ENCODE measurements at places on chromosomes 12 and 14.

DNA sequence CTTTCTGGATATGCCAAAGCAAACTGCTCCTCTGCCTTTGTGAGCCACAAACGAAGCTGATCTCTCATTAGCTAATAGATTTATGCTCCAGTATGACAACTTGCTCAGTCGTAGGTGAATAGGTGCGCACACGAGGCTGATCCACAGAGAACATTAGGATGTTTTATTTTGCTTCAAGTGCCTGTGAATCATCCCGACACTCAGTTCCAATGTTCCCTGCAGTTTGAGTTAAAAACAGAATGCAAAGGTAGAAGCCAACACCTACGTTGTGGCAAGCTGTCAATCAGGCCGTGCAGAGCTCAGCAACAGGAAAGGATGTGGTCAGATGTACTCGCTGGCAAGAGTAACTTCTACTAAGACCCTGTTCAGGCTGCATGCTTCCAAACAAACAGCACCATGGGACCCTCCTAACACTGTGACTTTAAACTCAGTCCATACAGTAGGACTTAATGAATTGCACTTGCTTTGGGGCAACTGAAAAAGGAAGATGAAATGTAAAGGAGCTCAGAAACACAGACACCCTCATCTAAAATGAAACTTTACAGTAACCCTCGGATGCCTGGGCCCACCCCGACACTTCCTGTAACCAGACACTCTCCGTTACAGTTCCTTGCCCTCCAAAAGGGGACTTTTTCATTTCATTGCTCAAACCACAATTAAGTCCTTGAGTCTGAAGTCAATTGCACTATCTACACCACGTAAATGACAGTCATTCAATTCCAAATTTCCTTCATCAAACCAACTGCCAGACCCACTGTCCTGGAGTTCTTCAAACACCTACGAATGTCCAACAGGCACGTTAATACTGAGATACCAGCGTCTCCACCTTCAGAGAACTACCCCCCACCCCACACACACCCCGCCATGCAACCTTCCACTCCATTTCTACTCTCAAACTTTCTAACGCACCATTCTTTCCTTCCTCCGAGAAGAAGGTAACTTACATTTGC lies 1.6 kb downstream of the CCDC88C start:
- DNase-seq = no peak

DNA sequence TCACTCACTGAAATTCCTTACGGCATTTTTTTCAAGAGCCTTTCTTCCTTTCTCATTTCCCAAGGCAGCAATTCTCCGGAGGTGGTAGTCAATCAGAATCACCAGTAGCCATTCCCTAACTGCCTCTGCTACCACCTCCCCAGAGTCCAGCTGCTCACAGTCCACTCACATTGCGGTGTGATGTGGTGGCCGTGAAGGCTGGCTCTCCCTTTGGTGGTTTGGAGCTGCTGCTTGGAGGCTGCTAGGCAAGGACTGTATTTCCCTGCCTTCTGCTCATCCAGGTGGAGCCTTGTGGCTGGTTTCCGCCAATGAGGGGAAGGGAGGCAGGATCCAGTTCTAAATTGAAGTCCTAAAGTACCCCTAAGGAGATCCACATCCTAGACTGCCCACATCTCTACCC lies 222.0 kb downstream of the ANO2 start:
- DNase-seq = no peak

- DNase-seq = no peak
These were observed 197.5 kb upstream of the FLRT2 start for GRCh38 chr14:85332401-85332800.

GRCh38 chr12:70920891-70921290 lies 353 bp upstream of the PTPRR start:
- DNase-seq = no peak

- DNase-seq = no peak
These were observed 15.9 kb downstream of the FBLN5 start for GRCh38 chr14:91931478-91932088.

DNA sequence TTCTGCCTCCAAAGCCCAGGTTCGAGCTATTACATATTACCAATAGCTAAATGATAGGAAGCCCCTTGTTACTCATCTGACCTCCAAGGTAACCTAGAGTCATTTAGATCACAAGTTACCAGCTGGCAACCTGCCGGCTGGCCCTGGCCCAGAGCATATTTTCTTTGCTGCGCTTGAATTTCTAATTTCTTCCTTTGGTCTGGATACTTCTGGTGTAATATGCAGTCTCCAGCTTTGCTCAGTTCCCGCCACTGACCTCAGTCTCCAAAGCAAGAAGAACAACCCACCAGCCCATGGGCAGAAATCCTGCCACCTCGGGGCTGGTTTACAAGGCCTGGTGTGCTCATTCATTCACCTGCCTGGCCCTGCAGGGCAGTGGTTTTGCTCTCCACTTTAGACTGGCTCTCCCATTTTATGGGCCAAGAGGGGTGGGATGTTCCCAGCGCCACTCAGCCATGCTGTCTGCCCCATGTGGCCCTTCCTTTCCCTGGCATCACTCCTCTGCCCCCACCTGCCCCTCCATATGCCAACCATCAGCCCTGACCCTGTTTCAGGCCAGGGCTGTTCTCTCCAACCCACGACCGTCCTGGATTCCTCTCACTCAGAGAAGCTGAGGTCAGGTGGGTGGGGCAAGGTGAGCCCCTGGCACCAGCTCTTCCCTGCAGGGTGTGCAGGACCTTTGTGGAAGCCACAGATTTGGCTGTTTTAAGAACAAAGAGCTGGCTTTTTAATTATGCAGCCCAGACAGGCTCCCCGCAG lies 76.0 kb downstream of the PRIMA1 start:
- no peak for DNase-seq

GRCh38 chr12:125183187-125184067 lies 118.2 kb downstream of the AACS start:
- DNase-seq = peak; percentile 73

DNA sequence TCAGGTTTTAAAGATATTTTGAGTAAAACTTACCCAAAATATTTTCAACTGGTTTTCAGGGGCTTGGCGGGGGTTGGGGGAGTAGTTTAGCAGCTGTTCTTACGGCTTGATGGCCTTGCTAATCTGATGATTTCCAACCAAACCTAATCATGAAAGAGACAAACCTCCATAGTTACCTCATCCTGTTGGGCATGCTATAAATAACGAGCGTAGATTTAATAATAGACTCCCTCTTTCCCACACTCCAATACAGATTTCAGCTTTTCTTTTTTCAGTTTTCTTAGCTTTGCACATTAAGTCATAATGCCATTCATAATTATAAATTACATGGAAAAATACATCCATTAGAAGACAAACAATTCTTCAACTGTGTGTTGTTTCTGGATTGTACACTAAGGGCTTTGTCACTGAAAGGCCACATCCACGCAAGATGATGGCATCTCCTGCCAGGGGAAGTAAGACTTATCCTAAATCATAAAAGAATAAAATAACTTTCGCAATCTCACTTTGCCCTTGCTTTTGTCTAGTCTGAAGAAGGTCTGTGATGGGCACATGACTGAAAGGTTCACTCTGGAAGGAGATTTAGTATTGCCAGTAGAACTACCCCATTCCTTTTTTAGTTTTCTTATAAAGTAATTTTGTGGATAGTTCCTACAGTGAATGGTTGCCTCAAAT lies 23.2 kb downstream of the ITPR2 start:
- no peak for DNase-seq

- DNase-seq = no peak
These were observed at the start of gene RBMS2 for GRCh38 chr12:56521590-56522371. Gene RBMS2, plus strand, starts transcription at chr12:56521820. Its CDS starts 204 bp downstream, at chr12:56522024.

GRCh38 chr12:85310025-85310424 lies 30.0 kb downstream of the ALX1 start:
- DNase-seq = no peak

DNA sequence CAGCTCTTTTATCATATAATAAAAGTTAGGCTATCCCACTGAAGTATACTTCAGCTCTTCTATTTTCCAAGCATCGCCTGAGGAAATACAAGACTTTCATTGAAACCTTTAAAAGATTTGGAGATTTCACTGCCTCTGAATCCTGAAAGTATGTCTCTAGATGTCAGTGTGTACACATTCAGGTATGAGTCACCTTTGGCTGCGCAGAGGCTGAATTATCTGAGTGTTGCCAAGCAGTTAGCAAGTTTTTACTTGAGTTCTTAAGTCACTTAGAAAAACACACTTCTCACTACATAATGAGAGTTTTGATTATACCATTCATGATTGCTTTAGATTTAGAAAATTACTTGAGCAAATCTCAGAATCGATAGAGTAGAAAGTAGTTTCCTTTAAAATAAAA lies 210.3 kb downstream of the TMTC2 start:
- no peak for DNase-seq

- no peak for DNase-seq
These were observed 39.9 kb downstream of the INSM2 start for GRCh38 chr14:35573911-35574310.

- DNase-seq = no peak
These were observed 34.5 kb upstream of the TBX5 start for GRCh38 chr12:114440270-114441038.

DNA sequence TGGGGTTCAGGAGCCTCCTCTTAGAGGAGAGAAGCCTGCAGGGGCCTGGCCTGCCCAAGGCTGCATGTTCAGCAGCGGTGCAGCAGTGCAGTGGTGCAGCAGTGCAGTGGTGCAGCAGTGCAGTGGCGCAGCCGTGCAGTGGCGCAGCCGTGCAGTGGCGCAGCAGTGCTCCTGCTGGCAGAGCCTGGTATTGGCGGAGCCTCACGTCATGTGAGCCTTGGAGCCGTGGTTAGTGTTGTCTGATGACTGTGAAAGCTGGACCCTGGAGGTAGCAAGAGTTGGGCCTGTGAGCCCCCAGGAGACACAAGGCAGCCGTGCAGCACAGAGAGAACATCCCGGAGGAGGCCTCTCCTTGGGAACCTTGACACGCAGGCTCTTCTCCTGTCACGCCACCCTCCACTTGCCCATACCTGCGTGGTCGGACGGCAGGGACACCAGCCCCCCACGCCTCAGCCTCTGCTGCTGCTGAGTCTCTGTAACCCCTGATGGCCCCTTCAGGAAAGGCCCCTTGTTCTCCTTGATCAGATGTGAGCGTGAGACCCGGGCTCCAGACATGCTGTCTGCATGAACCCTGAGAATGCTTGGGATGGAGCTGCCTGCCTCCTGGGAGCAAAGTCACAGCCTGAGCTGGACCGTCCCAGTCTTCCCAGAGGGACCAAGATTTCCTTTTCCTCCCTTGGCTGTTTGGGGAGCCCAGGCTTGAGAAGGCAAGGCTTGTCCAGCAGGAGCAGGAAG lies 193.7 kb downstream of the KIF26A start:
- no peak for DNase-seq

GRCh38 chr12:109961201-109961600 lies 35.0 kb downstream of the GIT2 start:
- no peak for DNase-seq

- no peak for DNase-seq
These were observed 210.0 kb upstream of the SEL1L start for GRCh38 chr14:81743605-81744004.

DNA sequence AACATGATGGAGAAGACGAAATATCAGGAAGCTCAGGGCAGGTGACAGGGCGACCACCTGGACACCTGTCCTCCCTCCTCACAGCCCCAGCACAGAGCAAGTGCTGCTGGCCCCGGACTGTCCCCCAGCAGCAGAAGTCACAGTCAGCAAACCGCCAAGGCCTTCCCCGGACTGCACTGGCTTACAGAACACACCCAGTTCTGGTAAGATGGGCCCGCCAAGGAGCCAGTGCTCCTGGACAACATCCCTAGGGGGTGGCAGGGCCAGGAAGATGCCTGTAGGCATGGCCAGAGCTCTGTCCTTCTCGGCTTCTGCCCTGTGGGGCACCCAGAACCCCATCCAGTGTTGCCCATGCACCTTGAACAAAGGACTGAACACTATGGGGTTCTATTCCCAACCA lies 77.9 kb downstream of the BCL11B start:
- no peak for DNase-seq

- DNase-seq = no peak
These were observed 226.4 kb downstream of the ANO2 start for GRCh38 chr12:5718680-5719079.

GRCh38 chr12:89494411-89495231 lies 30.0 kb downstream of the GALNT4 start:
- peak; percentile 64 for DNase-seq

GRCh38 chr14:22837750-22838538 lies 1.6 kb downstream of the MMP14 start:
- DNase-seq = no peak

GRCh38 chr12:59164991-59165718 lies 244.9 kb upstream of the LRIG3 start:
- no peak for DNase-seq

- DNase-seq = no peak
These were observed 54.7 kb upstream of the CLMN start for GRCh38 chr14:95374239-95374997.

- DNase-seq = peak; percentile 19
These were observed 4.7 kb upstream of the CCER1 start for GRCh38 chr12:90959538-90960139.
